Right cardiac atrium (tissue), 5 donors: ENCODE measurements at places on chromosomes 2 and 18. TPM values are rescaled to one million over a fixed set of nuclear protein-coding genes. Genes with fewer than 3 reads are reported as not detected.

Gene EN1
- total RNA-seq = not detected

Gene KCNE4
- 2.2 TPM for total RNA-seq

Gene NYAP2
- not detected for total RNA-seq

Gene SPP2
- not detected for total RNA-seq

Gene MOGAT1
- not detected for total RNA-seq

Gene FZD7
- total RNA-seq = 32.0 TPM

Gene UPP2
- not detected for total RNA-seq

Gene CDH19
- 27.5 TPM for total RNA-seq

Gene POTEJ
- total RNA-seq = 1.8 TPM

Gene SLC4A3
- total RNA-seq = 445 TPM

DNA sequence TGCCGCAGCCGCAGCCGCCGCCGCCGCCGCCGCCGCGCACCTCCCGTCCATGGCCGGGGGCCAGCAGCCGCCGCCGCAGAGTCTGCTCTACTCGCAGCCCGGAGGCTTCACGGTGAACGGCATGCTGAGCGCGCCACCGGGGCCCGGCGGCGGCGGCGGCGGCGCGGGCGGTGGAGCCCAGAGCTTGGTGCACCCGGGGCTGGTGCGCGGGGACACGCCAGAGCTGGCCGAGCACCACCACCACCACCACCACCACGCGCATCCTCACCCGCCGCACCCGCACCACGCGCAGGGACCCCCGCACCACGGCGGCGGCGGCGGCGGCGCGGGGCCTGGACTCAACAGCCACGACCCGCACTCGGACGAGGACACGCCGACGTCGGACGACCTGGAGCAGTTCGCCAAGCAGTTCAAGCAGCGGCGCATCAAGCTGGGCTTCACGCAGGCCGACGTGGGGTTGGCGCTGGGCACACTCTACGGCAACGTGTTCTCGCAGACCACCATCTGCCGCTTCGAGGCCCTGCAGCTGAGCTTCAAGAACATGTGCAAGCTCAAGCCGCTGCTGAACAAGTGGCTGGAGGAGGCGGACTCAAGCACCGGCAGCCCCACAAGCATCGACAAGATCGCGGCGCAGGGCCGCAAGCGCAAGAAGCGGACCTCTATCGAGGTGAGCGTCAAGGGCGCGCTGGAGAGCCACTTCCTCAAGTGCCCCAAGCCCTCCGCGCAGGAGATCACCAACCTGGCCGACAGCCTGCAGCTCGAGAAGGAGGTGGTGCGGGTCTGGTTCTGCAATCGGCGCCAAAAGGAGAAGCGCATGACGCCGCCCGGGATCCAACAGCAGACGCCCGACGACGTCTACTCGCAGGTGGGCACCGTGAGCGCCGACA is 2.4 kb downstream of the POU3F3 start:
- DNase-seq = no peak

DNA sequence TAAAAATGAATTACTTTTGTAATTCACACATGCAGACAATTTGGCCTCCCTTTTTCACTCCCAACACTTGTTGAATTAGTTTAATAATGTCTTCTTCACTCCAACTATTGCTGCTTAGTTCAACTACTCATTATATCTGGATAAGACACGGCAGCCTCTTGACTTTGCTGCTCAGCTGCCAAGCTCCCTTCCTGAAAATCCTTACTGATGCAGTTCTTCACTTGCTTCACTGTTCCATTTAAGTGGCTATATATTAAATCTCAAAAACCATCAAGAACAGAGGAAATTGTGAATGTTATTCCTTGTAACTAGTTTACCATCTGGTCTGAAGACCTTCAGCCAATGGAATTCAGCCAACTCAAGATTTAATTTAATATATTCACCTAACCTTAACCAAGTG is 127.1 kb downstream of the NCOA1 start:
- no peak for DNase-seq

- DNase-seq = no peak
Measured at GRCh38 chr2:23312996-23313606, 71.9 kb upstream of the KLHL29 start.

DNA sequence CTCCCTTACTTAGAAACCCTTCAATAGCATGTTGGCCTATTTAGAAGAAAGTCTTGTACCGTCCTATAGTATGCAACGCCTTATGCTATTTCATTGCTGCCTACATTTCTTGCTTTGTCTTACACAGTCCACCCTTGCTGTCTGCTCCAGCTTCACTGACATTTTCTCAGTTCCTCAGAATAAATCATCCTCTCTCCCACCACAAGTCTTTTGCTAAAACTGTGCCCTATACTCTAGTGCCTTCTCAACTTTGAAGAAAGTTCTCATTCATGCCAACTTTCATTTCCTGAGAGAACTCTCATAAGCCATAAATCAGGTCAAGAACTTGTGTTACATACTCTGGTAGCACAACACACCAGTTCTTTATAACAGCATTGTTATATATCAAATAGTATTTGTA is 54.3 kb upstream of the COL3A1 start:
- DNase-seq = no peak

GRCh38 chr2:44424211-44424610 is 62.5 kb downstream of the CAMKMT start:
- DNase-seq = no peak

DNA sequence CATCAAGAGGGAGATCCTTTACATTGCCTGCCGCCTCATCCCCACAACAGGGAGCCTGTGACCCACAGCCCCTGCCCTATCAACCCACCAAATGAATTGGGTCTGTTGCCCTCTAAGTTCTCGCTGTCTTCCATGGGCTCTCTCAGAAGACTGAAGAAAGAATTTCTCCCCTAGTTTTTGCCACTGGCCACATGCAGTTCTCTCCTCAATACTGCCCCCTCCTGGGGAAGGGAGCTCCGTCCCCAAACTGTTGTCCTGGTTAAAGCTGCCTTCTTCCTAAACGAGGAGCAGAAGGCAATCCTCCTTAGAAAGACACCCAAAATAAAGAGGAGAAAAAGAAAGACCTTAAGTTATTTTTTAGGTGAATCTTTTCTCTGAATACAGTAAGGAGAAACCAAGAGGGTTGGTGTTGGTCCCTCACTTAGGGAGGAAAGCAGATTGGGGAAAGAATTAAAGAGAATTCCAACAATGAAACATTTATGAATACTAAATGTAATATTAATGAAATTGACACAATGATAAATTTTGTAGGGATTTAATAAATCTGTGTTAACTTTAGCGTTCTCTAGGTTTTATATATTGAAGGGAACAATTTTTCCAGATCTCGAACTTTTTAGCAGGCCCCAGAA is 31.1 kb upstream of the SATB2 start:
- DNase-seq = no peak

GRCh38 chr2:29650631-29651097 is 270.7 kb downstream of the ALK start:
- DNase-seq = no peak

DNA sequence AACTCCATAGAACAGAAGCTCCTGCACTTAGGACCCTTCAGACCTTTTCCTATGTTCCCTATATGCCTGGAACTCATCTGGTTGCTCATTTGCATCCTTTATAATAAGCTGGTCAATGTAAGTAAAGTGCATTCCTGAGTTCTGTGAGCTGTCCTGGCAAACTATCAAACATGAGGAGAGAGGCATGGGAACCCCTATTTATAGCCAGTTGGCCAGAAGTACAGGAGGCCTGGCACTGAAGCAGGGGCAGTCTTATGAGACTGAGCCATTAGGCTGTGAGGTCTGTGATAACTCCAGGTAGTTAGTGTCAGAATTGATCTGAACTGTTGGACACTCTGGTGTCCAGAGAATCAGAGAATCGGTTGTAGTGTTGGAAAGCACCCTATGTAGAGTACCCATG is 88.4 kb downstream of the EHD3 start:
- DNase-seq = no peak

DNA sequence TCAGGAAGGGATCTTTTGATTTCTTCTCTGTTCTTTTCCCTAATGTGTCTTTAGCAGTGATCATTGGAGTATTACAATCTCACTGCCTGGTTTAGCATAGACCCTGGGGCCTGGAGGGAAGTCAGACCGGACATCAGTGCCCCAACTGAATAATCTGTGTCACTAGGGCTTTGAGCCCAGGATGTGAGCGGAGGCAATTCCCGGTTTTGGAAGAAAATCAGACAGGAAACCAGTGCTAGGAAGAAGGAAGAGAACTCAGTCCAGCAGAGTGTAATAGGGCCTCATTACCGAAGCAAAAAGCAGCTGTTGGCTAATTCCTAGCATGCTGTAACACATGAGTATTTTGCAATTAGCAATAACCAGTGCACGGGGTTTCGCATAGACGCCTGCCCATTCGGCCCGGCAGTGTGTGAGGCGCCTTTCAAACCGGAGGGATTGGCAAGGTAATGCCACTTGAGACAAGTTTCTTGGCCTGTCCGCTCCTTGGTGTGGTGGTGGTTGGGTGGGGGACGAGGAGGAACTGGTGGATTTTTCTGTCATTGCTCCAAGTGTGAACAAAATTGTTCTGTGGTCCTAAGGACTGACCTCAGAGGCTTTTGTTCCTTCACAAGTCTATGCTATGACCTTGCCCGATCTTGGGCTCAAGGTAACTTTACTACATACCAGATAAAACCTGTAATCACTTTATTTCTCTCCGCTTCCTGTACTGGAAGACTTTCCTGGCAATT is 2.8 kb downstream of the FOSL2 start:
- DNase-seq = peak; percentile 60

GRCh38 chr18:62634458-62634857 is 80.9 kb upstream of the PHLPP1 start:
- no peak for DNase-seq

GRCh38 chr2:238966072-238966937 is 118.4 kb downstream of the TWIST2 start:
- DNase-seq = no peak

DNA sequence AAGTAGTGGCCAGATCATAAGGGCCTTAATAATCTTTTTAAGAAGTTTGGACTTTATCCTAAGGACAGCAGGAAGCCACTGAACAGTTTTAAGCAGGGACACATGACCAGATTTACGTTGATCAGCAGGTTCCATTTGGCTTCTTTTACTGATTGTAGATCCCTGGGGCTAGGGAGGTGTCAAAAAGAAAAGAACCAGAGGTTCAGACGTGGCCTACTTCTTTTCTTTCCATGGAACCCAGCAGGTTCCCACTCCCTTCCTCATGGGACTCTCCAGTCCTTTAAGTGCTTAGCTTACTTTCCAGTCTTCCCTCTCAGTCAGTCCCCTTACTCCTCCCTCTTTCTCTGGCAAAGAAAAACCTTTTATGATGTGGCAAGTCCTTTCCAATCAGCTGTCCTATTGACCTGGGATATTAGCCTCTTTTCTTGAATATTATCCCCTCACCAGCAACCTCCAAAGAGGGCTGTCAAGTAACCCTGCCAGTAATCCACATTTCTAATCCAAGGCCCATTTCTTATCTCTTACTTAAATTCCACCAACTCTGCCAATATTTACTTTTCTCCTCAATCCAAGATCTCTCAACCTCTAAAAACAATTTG is 33.5 kb downstream of the NHEJ1 start:
- DNase-seq = no peak

- no peak for DNase-seq
Measured at GRCh38 chr18:37612524-37613252, 47.1 kb upstream of the CELF4 start.

DNA sequence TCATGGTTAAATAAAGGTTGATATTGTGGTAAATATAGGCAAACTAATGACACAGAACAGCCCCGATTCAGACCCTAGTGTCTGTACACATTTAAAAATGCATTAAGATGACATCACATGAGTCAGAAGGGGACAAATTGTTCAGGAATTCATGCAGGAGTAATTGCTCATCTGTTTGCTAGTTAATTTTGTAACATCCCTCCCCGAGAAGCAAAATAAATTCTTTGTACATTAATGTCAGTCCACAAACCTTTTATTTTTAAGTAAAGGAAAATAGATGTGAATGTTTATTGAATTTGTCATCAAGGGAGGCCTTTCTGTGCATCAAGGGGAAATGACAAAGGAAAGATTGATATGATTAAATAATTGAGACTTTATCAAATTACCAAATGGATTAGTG is 69.9 kb downstream of the SH3BP4 start:
- DNase-seq = no peak
